ENCODE measurements at places on chromosomes 13 and 19. TPM values are rescaled to one million over a fixed set of nuclear protein-coding genes. Genes with fewer than 3 reads are reported as not detected.

DNA sequence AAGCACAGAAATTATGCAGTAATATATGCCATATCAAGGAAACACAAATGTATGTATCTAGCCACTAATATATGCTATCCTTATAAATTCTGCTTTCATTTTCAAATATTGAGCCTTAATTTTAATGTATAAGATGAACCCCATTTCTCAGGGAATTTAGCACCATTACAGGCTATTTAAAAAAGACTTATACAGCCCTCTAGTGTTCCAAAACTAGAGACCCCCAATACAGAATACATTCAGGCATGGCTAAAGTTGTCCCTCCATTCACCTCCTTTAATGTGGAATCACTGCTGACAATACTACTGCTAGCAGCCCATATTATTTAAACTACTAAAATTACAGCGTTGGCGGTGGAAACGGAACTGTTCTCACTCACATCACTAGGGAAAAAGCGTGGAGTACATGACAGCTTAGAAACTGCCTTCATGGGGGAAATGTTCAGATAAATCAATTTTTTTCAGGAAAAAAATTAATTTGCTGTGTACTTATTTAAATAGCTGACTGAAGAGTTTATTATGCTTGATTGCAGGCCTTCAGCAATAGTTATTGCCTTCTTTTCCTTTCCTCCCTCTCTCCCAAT, 541.0 kb downstream of the PCDH9 start:
- no peak for DNase-seq

DNA sequence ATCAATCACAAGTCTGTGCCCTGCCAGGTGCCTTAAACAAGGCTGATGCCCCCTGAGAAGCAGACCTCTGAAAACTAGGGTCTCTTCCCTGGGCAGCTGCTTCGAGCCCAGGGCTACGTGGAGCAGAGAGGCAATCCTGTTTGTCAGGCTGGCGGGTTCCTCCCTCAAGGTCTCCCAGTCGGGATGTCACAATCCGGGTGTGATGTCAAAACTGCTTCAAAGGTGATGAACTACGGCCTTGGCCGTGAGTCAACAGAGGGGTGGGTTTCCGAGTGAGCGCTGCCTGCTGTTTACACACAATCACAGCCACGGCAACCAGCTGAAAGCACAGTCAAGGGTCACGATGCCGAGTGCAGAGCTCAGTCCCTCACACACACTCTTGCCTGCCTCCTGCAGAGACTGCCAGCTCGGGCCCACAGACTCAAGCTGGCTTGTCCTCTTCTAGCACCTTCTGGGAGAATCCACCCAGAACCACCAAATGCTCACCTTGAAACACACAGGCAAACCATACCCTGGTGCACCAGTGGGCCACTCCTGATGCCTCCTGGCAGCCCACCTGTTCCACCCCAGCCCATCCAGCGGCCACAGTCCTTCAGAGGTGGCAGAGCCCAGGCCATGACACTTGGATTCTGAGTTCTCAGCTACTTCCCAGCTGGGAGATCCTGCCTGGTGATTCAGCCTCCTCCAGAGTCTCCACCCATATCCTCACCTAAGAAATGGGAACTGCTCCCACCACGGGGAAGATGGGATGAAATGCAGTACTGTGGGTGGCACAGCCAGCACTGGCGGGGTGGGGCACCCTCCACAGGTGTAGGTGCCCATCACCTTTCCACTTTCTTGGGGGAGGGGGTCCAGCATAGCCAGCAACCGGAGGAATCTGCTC, 6.8 kb downstream of the ELL start:
- peak; percentile 32 for DNase-seq

DNA sequence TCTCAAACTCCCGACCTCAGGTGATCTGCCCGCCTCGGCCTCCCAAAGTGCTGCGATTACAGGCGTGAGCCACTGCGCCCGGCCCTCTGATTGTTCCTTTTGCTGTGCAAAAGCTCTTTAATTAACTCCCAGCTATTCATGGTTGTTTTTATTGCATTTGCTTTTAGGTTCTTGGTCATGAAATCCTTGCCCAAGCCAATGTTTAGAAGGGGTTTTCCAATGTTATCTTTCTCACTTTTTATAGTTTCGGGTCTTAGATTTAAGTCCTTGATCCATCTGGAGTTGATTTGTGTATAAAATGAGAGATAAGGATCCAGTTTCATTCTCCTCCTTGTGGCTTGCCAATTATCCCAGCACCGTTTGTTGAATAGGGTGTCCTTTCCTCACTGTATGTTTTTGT, 19.2 kb upstream of the GRTP1 start:
- DNase-seq = no peak

- DNase-seq = no peak
These were observed 814 bp downstream of the NBEA start for GRCh38 chr13:34942732-34943435.

GRCh38 chr13:41970918-41971317, 10.0 kb upstream of the VWA8 start:
- no peak for DNase-seq

Gene MEGF8
- polyA plus RNA-seq = 4.5 TPM

- no peak for DNase-seq
These were observed 59.4 kb downstream of the ZNF708 start for GRCh38 chr19:21269813-21270212.

Gene ZNF700
- polyA plus RNA-seq = 3.0 TPM

Gene URAD
- polyA plus RNA-seq = not detected

GRCh38 chr13:76971851-76972829, 19.7 kb upstream of the CLN5 start:
- DNase-seq = no peak

- DNase-seq = no peak
These were observed 190.1 kb upstream of the KLF12 start for GRCh38 chr13:74324338-74324737.

- no peak for DNase-seq
These were observed 590.8 kb downstream of the LMO7 start for GRCh38 chr13:76226941-76227340.

DNA sequence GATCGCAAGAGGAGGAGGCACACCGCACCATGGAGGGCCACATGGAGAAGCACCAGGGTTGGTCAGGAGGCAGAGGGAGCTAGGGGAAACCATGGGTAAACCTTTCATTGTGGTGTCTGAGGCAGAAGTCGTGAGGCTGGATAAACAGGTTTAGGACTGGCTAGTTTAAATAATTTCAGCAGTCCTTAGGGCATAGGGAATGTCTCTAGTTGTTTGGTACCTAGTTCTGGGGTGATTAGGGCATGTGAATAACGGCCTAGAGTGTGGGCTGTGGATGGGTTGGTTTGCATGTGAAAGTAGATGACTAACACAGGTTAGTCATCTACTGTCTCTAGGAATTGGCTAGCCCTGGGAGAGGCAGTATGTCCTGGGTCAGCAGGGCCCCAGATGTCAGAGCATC, 102.3 kb downstream of the STOML3 start:
- peak; percentile 51 for DNase-seq

DNA sequence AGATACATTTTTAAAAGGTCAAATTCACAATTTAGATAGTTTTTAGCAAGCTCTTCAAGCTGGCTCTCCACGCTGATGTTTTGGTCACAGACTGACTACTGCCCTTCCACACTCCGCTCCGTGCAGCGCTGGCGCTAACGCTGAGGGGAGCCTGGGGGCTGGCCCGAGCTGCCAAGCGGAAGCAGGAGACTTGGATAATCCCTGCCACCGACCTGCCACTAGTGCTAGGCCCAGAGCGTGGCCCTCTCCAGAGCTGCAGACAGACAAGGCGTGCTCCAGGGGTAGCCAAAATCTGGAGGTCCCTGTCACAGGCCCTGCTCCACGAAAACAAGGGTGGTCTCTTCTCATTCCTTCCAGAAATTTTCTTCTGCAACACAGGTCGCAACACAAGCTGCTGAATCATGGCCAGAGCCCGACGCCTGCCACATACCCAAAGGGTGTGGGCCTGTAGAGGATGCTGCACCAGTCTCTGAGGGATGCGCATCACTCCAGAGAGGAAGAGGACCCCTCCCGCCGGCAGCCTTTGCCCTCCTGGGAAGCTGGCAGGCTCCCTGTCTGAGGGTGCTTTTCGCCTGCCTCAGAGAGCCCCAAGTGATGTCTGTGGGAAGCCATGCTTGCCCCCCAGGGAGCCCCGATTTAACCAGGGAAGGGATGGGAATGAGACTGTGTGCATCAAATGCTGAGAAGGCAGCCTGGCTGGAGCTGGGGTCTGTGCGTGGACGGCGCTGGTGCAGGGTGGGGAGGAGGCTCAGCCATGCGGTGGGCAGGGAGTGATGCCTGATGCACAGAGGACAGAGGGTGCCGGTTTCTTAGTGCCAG, 21.6 kb downstream of the CAPS start:
- DNase-seq = no peak

- DNase-seq = peak; percentile 71
These were observed 2.0 kb downstream of the ETV2 start for GRCh38 chr19:35643255-35644205.

- no peak for DNase-seq
These were observed 34.4 kb downstream of the DCLK1 start for GRCh38 chr13:36096461-36097416.

DNA sequence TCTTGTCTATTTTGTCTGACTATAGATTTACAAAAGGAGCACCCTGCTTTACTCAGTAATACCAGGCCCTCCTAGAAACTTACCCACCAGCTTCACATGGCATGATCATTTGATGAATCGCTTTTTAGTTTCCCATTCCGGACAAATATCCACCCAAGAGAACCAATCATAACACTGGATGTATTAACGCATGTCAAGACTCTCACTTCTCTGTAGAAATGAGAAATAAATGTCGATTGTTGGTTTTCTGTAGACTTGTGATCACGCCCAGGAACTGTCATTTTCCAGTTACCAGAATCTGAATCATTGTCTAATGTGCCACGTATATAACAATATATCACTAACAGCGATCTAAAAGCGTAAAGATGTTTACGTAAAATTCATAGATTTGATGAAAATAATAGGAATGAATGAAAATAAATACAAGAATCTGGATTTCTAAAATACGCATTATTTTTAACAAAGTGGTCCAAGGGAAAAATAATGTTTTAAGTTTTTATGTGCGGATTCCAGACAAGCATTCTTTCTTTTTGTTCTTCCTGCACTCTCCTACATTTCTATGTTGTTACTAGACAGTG, 14.0 kb downstream of the CDX2 start:
- DNase-seq = no peak

DNA sequence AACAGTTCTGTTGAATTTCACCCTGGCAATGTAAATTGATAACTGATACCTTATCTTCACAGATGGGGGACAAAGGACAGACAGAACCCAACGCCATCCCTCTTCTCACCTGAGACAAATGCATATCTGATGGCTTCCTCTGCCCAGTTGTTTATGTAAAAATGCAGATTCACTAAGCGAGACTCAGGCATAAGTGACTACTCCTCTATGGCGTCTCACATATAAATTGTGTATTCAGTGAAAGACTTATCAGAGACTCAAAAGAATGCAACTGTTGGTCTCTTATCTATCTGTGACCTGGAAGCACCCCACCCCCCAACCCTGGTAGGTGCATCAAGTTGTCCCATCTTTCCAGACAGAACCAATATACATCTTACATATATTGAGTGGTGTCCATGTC, 13.3 kb upstream of the CALM3 start:
- DNase-seq = no peak

Gene TSC22D1
- 33.4 TPM for polyA plus RNA-seq

DNA sequence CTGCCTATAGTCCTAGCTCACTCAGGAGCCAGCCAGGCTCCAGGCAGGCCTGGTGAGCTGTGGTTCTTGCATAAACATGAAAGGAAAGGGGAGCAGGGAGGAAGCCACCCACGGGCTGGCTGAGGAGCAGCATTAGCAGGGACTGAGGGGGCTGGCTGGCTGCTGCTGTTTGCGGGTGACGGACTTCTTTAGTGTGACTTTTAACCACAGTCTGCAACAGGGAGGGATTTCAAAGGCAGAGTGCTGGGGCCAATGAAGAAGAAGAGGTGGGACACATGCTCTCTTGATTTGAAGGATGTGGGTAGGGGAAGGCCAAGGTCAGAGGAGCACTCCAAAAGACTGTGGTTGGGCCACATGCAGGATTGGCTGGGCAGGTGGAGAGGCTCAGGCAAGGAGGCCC, 223.0 kb downstream of the DNAJC15 start:
- no peak for DNase-seq

DNA sequence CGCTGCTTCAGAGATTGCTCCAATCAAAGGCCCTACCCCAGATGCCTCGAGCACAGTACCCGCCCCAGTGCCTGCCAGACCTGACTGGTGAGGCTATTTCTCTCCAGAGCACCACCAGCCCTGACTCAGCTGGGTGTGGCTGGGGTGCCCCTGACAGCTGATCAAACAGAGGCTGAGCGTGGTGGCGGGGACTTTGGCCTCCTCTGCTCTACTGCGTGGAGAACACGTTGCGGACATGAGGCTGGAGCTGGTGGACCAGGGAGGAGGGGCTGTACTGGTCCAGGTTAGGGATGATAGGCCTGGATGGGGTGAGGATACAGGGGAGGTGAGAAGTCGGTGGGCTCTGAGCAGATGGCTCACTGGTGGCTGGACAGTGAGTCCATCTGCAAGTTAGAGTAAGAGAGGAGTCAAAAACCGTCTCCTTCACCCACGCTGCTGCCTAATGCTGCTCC, 3.5 kb upstream of the DOCK6 start:
- DNase-seq = peak; percentile 78

GRCh38 chr13:91058066-91058465, 289.4 kb upstream of the MIR17HG start:
- peak; percentile 2 for DNase-seq

DNA sequence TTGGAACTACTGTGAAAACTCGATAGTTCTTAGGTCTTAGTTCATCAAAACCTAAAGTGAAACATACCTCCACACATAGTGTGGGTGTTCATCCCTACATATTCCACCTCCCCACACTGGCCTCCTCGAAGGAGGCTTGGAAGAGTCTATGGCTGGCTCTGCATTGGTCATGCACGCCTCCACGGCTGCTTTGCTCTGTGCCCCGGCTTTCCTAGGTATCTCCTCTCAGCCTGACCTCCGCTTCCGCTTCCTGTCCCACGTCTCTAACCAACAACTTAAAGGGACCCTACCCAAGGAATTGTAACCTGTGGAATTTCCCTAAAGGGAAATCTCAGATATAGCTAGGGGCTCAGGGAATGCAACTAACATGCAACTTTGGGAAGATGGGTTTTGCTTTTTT, 79.7 kb upstream of the MBNL2 start:
- DNase-seq = no peak

DNA sequence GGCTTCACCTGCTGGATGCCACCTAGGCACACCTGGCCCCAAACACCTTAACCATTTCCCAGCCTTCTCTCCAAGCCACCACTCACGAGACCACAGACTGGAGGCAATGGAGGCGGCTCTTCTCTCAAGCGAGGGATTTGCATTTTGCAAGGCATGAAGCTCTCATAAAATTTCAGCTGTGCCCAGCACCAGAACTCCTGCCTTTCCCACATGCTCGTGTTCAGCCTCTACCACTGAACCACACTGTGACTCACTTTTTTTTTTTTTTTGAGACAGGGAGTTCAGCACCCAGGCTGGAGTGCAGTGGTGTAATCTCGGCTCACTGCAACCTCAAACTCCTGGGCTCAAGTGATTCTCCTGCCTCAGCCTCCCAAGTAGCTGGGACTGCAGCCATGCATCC, 10.6 kb downstream of the NANOS3 start:
- peak; percentile 56 for DNase-seq

Data from foreskin keratinocyte (primary cell).